CD14-positive monocyte (primary cell): ENCODE measurements at places on chromosomes 2 and 18. TPM values are rescaled to one million over a fixed set of nuclear protein-coding genes. Genes with fewer than 3 reads are reported as not detected.

ACVR1 gene
- 6.8 and 13.4 TPM in 2 replicates for polyA plus RNA-seq

GRCh38 chr18:36088256-36088655 is 20.9 kb upstream of the RPRD1A start:
- H3K36me3 ChIP-seq: no peaks in the 10 kb centered on the region
- no peaks in the 10 kb centered on the region for H3K27me3 ChIP-seq
- H3K4me3 ChIP-seq: no peak overlapping the region
- H3K27ac ChIP-seq: no peak overlapping the region
- no peaks in the 10 kb centered on the region for H3K4me1 ChIP-seq

ZC3H8 gene
- 4.1 and 6.9 TPM in 2 replicates for polyA plus RNA-seq

DNA sequence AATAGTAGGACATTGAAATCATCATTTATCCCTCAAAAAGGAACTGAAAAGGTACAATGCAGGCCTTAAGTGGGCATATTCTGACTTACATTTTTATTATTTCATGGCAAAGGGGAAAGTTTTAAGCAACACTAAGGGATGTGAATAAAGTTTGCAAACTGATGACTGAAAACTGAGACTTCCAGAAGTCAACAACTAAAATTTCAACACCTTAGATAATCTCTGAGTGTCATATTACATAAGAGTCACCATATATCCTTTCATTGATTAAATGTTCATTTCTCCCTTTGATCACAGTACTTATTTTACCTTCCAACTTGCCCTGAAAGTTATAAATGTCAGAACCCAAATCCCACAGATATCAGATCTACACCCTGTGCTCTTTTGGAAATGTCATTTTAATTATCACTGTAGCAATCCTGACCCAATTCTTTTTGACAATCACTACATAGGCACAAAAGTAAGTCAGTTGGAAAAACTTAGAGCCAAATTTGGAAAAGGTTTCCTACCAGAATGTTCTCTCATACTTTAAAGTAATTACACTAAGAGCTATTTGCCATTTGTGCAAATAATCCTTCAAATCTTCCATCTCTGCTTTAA is 44.4 kb upstream of the RNU4ATAC start:
- no peak for DNase-seq
- H3K27me3 ChIP-seq: no peaks in the 10 kb centered on the region
- no peak overlapping the region for H3K4me3 ChIP-seq
- no peak overlapping the region for H3K27ac ChIP-seq

- H3K4me1 ChIP-seq: no peaks in the 10 kb centered on the region
- H3K27me3 ChIP-seq: no peaks in the 10 kb centered on the region
- no peak for DNase-seq
- no peak overlapping the region for H3K27ac ChIP-seq
- H3K36me3 ChIP-seq: no peaks in the 10 kb centered on the region
Observed at GRCh38 chr18:37435996-37436395, 129.6 kb downstream of the CELF4 start.

- H3K36me3 ChIP-seq: no peaks in the 10 kb centered on the region
- no peak for DNase-seq
- no peak overlapping the region for H3K4me3 ChIP-seq
- H3K4me1 ChIP-seq: no peaks in the 10 kb centered on the region
- no peak overlapping the region for H3K27ac ChIP-seq
- H3K27me3 ChIP-seq: no peaks in the 10 kb centered on the region
Observed at GRCh38 chr2:42010743-42011298, 37.0 kb upstream of the PKDCC start.

DNA sequence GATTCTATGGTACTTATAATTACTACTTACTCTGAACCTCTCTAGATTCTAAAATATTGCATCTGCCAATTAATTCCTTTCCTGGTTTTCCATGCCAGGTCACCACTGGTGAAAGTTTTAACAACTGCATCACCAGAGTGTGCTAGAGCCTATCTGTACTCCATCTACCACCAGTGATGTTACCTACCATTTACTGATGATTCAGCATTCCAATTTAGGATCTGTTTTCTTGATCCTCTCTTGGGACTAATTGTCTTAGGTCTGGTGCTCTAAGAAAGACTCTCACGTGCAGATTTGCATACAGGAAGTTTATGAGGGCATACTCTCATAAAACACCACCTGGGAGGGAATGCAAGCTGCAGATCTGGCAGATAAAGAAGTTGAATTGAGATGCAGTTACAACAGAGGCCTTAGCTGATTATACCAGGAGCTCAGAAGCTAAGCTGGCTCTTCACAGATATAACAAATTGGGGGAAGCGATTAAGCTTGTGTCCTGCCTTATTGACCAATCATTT is 347.6 kb upstream of the VRK2 start:
- no peaks in the 10 kb centered on the region for H3K27me3 ChIP-seq
- no peaks in the 10 kb centered on the region for H3K4me1 ChIP-seq
- no peak overlapping the region for H3K4me3 ChIP-seq
- no peaks in the 10 kb centered on the region for H3K36me3 ChIP-seq
